ENCODE measurements at places on chromosomes 16 and 17. TPM values are rescaled to one million over a fixed set of nuclear protein-coding genes. Genes with fewer than 3 reads are reported as not detected.

GRCh38 chr17:4293572-4293971 lies 29.8 kb upstream of the ANKFY1 start:
- DNase-seq = no peak

- DNase-seq = peak; percentile 95
These were observed 15.8 kb downstream of the SLC7A5 start for GRCh38 chr16:87853411-87854052.

- no peak for DNase-seq
These were observed 2.4 kb downstream of the MT1M start for GRCh38 chr16:56634715-56635440.

DNA sequence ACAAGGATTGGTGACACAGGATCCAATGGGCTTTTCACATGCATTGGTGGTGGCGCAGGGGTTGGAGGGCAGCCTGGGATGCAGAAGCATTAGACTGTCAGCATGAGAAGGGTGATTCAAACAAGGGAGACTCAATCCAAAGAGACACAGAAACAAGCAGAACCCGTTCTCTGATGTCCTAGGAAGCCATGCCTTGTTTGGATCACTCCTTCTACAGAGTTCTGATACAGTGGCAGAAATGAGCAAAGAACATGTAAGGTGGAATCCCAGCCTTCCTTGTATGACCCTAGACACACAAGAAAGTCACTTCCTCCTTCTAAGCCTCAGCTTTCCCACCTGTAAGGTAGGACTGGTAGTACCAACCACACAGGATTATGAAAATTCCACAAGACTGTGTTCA lies 5.7 kb downstream of the KRT33B start:
- no peak for DNase-seq

The PHF12 gene
- 66.7 TPM for total RNA-seq

GRCh38 chr17:79993390-79994227 lies 42.1 kb downstream of the TBC1D16 start:
- DNase-seq = peak; percentile 54

The CD300A gene
- total RNA-seq = 3.5 TPM

DNA sequence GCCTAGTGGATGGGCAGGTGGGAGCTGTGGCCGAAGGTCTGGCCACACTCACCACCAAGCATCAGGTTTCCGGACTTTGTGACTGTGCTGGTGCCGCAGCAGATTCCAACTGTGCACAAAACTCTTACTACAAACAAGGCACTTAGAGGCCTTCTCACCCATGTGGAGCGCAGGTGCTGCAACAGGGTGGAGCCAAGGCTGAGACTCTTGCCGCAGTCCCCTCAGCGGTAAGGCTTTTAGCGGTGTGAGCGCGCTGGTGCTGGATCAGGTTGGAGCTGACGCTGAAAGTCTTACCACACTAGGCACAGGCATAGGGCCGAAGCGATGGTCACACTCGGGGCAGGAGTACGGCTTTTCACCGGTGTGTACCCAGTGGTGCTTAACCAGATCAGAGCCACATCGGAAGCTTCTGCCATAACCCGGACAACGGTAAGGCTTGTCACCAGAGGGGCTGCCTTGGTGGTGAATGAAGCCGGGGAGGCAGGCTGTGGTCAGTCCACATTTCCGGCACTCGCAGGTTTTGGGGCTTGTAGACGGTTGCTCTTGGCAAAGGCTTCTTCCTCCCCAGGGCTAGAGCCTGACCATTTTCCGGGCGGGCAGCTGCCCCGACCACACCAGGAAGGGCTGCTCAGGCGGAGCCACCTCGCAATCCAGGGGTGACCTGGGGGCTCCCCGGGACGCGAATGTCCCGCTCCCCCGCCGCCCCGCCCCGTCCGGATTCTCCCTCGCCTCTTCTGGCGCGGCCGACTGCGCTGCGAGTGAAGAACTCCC lies 1.0 kb upstream of the ARMC5 start:
- DNase-seq = peak; percentile 77

GRCh38 chr16:85168732-85169256 lies 56.5 kb upstream of the CIBAR2 start:
- no peak for DNase-seq

The PITPNC1 gene
- total RNA-seq = 21.1 TPM

The ODAD4 gene
- total RNA-seq = 1.3 TPM

The TNFRSF17 gene
- total RNA-seq = 38.8 TPM

- no peak for DNase-seq
These were observed 6.0 kb upstream of the PRDM7 start for GRCh38 chr16:90083139-90083538.

GRCh38 chr16:51708861-51709260 lies 557.8 kb upstream of the SALL1 start:
- no peak for DNase-seq

- no peak for DNase-seq
These were observed 56.9 kb downstream of the NOS2 start for GRCh38 chr17:27743281-27743885.

DNA sequence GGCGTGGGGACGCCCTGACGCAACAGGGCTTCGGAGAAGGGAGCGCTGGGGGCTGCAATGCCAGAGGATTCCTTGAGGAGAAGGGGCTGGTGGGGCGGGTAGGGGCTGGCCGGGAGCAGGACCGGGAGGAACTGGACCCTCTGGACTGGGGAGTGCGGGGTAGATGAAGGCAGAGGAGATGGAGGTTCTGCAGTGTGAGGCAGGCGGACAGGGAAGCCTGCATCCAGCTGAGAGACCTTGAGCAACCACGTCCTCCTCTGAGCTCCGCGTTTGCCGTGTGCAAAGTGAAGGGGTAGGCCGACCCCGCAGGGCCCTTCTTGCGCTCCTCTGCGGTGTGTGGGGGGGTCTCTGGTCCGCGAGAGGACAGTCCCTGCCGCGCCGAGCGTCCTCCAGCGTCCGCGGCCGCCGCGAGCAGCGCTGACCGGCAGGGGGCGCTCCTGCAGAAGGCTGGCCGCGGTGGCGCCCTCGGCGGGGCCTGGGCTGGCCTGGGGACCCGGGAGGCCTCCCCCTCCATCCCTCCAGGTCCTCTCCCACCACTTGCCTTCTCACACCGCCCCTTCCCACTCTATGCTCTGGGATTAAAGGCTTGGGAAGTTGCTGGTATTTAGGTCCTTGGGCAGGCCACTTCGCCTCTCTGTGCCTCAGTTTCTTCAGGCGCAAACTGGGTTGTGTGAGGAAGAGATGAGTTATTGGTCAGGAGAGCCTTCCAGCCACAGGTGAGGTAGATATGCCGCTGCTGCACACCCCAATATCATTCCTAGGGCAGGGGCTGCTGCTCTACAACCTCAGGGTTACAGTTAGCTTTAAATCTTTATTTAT lies 9.6 kb upstream of the WNT9B start:
- no peak for DNase-seq

GRCh38 chr16:54677308-54677950 lies 253.2 kb upstream of the IRX5 start:
- no peak for DNase-seq

- DNase-seq = no peak
These were observed 93.4 kb downstream of the KANSL1 start for GRCh38 chr17:46099865-46100264.

The EFTUD2 gene
- total RNA-seq = 133 TPM

Data from OCI-LY7 (cell line).